Stimulated activated CD8-positive, alpha-beta memory T cell treated with anti-CD3 and anti-CD28 coated beads, Interleukin-12 subunit alpha, Interleukin-12 subunit beta, amount 100 ng/mL, for 1 hour (primary cell): ENCODE measurements at places on chromosomes 5 and 9.
A peak's percentile ranks its signal among the peaks of the same experiment; 100 is the strongest.

GRCh38 chr9:136798708-136799078, 2.6 kb downstream of the CCDC183 start:
- DNase-seq: no peak

DNA sequence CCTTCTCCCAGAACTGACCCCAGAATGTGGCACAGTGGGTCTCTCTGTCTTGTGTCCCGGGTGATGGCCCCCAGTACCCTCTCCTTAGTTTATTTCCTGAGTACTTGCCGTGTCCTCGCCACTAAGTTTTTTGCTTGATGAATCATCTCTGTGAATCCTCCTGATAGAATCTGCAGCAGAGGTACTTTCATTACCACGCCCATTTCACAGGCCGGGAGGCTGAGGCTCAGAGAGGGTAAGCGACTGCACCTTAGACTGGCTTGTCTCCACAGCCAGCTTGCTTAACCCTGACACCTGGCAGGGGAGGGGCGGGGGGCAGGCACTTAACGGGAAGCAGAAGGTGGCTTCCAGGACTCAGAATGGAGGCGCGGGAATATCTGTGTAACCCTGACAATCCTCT, 7.9 kb upstream of the IER5L start:
- no peak for DNase-seq

- no peak for DNase-seq
These were observed 16.6 kb downstream of the OCLN start for GRCh38 chr5:69509212-69509611.

DNA sequence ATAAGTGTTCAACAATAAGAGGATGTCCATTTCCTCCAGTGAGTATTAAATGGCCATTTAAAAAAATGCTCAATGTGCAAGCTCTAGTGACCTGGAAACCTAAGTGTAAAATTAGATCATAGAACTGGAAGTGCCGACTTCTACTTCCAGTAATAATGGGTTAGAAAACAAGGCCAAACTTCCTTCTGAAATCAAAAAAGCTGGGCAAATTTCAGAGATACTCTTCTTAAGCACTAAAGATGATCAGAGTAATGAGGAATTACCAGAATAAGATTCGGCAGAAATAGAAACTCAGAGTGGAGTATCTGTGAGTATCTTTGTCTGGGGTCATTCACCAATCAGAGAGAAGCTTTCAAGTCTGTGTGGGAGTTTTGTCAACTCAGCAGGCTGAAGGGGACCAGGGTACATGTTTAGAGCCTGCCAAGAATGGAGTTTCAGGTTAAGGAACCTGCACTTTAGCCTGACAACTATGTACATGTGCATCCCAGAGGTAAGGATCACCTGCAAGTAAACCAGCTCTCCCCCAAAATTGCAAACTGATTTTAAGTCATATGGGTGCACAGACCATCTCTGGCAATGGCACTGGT, 17.1 kb downstream of the FCN2 start:
- no peak for DNase-seq

DNA sequence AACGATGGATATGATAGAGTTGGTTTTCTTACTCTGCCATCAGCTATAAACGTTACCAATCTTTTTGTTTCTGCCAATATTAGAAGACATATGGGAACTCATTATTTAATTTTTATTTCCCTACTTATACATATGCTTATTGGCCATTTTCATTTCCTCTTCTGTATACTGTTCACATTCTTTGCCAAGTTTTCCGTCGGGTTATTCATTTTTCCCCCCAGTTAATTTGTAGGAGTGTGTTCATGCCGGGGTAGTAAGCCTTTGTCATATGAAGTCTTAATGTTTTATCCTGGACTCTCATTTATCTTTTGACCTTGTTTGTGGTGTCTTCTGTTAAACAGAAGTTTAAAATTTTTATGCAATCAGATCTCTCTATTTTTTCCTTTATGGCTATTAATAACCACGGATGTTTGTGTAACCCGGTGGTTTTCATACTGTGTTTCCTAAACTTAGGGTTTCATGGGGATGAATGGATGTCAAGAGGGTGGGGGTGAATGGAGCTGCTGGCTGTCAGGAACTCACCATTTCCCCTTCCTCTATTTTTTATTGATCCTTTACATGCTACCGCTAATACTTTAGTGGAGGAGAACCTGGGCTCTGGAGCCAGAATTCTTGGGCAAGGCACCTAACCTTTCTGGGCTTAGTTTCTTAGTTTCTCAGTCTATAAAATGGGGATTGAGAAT, 42.5 kb upstream of the PPARGC1B start:
- DNase-seq: no peak

DNA sequence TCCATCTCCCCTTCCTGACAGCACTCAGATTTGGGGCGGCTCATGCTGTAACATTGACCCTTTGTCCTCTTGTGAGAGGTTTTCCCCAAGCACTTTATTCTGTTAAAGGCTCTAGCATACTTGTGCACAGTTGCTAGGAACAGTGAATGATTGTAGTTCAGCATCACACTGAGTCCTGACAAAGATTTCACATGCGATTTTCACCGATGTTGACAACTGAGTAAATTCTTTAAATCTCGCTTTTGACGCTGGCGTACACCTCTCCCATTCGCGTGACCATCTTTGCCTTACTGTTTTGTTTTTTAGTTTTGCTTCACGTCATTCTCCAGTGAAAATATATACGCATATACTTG, 780 bp downstream of the CDC37L1 start:
- no peak for DNase-seq

DNA sequence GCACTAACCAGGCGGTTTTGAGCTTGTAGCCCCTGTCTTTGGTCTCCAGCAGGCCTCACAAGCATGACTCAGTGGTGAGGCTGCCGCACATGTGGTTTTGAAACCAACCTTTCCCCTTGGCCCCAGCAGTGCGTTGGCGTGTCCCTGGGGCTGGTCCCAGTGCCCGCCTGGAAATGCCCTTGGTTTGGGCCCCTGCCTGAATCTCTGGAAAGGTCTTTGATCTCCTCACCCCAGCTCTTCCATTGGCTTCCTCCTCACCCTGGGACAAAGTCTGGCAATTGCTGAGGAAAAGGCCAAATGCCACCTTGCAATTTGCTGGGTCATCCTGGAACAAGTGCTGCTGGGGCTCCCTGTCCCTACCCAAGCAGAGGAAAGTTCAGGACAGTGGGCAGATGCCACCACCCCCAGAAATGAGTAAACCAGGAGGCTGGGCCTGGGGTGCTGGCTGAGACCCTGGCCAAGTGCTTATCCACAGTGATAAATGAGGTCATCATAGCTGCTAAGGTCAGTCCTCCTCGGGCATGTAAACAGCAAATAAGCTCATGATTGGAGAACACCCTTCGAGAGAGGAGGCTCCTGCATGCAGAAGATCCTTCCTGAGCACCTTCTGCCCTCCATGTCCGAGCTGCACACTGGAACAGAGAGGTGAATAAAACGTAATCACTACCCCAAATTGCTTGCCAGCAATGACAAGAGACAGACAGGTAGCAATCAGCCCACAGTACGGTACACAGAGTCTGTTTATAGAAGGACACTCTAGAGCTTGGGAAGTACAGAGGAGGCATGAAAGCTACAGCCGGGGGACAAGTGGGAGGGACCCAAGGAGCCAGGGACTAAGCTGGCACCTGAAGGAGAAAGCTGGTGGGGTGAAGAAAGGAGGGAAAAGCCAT, 98.9 kb upstream of the CPEB4 start:
- DNase-seq: no peak

DNA sequence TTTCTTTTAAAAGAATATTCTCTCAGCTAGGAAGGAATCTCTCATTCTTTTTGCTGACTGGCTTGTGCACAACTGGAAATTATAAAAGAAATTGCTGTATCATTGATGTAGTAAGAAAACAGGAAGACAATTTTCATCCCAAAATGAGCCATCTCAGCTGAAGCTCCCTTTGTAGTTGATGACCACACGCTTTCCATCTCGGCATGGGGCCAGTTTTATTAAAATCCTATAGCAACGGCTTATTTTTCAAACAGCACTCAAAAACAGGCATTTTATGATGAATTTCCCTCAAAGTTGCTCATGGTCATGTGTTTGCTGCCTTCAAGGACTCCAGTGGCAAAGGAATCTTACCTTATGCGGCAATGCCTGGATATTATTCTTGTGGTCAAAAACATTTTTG, 62.4 kb upstream of the GLIS3 start:
- no peak for DNase-seq

DNA sequence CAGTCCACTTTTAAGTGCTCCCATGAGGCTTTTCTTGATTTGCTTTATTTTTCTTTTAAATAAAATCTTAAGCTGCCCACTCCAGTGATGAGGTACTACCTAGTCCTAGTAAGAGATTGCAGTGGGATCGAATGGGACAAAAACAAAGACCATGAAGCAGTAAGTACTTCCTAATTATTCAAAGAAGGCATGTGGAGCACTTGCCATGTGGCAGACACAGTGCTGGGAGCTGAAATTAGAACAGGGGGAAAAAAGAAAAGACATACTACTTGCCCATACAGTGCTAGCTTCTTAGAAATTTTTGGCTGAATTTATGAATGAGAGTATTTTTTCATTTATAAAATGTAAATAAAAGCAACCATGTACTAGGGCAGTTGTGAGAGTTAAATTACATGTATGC, 239.9 kb upstream of the TNC start:
- no peak for DNase-seq

DNA sequence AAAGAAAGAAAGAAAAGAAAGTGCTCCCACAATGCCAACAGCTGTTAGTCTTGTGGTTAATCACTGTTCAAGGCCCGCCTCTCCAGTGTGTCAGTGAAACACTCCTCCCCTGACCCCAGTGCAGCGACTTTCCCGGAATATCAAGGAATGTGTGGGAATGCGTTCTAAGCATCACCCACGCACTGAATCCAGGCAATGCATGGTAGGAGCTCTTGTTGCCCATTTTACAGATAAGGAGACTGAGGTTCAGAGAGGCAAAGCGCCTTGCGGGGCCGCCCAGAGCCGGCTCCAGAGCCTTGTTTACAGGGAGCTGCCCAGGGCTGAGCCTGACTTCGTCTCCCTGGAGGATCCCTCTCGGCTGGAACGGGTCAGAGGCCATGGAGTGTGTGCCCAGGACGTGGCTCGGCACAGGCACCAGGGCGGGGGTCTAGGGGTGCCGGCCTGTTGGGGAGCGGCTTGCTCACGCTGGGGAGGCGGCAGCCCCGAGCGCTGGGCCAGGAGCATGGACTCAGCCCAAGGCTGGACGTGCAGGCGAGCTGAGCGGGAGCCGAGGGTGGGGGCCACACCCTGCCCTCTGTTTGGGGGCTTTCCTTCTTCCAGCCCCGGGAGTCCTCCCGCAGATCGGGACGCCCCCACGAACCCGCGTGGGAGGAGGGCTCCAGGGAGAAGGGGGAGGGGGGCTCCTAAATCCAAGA, 823 bp downstream of the ST6GALNAC6 start:
- DNase-seq: no peak

DNA sequence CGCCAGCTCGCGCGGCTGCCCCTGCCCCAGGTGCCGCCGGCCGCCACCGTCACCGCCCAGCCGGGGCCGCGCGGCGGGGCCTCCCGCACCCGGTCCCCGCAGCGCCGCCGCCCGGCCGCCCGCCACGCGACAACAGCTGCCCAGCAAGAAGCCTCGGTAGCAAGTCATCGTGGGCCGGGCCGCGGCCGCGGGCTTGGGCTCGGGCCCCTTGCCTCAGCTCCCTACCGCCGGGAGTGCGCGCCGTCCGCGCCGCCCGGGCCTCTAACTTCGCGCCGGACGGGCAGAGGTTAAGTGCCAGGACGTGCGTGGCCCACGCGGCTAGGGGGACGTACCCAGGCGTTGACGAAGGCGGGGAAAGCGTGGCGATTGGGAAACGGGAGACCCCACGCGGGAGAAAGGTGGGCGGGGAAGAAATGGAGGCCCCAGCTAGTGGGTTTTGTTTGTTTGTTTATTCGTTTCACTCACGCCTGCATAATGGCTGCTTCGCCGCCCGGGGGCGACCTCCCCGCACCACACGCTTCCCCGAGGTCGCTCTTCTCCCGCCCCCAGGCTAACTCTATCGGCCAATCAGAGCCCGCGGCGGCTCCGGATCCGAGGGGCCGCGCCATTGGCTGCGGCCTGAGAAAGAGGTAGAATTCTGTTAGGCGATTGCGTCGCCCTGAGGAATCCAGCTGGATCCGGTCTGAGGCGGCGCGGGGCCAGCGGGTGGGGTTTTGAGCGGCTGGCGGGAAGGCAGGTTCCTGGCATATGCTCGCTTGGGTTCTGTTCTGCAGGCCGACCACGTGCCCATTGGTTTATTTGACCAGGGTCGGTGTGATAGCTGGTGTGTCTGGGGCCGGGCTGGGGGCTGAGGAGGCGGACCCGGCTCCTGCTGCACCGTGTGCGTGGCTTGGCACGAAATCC, at the start of gene NADK2:
Gene NADK2 (minus strand): TSS at position 295 of the 903 bp plus-strand sequence. CDS start 127 bp downstream, at position 168.
- peak; percentile 83 for DNase-seq

GRCh38 chr9:115520646-115521045, 402.7 kb upstream of the TNC start:
- DNase-seq: no peak

GRCh38 chr9:70924895-70925547, 196.4 kb downstream of the TRPM3 start:
- no peak for DNase-seq

- no peak for DNase-seq
These were observed 221.6 kb downstream of the NR2F1-AS1 start for GRCh38 chr5:93359296-93359959.

DNA sequence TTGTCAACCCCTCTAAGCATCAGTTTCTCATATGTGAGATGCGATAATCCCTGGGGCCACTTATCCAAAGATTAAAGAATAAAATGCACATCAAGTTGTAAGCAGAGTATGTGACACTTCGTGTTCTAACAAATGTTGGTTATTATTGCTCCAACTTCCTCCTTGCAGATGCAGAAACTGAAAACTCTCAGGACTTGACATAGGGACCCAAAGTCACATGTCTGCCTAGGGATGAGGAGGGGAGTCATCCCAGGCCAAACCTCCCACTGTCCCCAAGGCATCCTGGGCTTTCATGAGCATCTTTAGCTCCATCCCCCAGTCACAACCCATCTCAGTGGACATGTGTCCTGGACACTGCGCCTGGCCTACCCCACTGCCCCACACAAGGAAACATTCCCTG, 27.5 kb upstream of the SYK start:
- no peak for DNase-seq

- DNase-seq: no peak
These were observed 18.7 kb upstream of the PIK3R1 start for GRCh38 chr5:68196876-68197275.

GRCh38 chr9:37968228-37968701, 64.3 kb upstream of the SLC25A51 start:
- no peak for DNase-seq

- no peak for DNase-seq
These were observed 35.9 kb downstream of the STOM start for GRCh38 chr9:121333950-121334773.
